Nucleus accumbens (tissue), 56 donors: ENCODE measurements at places on chromosomes 1 and 21.

- no peak for DNase-seq
These were observed 5.8 kb downstream of the PUSL1 start for GRCh38 chr1:1314237-1314586.

GRCh38 chr1:145871994-145872924 is 13.4 kb upstream of the PIAS3 start:
- peak; percentile 32 for DNase-seq

GRCh38 chr1:228100822-228101613 is 2.1 kb downstream of the C1orf35 start:
- no peak for DNase-seq

DNA sequence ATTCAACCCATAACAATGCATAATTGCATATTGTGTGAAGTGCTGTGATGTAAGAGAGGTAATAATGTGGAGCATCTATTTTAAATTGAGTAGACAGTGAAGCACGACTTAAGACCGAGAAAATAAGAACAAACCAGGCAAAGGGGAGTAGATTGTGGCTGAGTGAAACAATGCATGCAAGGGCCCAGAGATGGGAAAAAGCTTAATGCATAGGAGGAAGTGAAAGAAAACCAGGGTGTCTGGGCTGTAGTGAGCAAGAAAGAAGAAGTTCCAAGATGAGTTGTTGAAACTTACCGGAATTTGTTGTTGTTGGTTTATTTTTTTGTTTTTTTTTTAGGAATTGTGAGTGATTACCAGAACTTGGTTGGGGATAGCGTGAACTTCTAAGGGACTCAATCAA is 104.7 kb downstream of the SNX7 start:
- DNase-seq = no peak

DNA sequence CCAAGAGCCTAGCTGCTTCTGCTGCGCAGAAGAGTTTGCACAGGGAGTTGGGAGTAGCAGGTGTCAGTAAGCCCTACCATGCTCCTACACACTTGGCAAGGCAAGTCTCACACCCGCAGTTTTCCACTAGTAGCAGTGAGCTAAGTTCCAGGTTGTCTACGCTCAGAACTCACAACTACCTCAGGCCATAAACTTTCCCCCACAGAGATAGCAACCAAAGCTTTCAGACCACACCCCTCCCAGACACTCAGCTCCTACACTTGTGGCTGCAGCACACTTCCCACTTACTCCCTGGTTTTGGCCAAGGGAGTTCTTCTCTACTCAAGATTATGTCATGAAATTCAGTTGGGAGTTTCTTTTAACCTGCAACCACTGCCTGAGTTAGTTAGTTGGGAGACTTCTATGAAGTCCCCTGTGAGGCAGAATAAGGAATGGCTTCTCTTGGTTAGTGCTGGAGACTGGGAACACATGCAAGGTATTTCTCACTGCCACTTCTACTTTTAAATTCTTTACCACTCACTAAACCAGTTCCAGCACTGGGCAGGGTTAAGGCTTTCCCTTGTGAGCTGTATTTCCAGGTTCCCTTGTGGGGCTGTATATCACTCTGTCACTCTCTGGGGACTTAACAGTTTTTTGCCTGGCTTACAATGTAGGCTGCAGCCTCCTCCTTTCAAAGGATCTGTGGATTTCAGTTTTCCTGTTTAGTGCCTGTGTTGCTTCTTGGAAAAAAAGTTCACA is 18.3 kb upstream of the MAB21L3 start:
- DNase-seq = no peak

DNA sequence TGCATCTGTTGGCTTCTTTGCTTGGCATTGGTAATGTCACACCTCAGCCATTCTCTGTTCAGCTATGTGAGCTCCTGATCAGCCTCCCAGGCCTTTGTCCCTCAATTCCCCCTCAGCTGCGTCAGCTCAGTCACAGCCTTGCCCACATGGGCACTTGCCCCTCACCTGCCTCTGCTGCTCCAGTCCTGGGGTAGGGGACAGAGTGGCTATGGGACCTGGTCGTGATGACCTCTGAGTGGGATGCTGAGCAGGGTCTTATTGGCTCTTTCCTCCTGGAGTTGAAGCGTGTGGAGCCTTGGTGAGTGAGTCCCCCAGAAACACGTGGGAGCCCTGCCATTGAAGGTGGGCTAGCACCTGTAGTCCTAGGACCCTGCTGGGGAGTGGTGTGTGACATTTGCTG is 61.4 kb upstream of the TLR5 start:
- DNase-seq = no peak

GRCh38 chr1:30652152-30652841 is 71.1 kb downstream of the MATN1 start:
- no peak for DNase-seq

DNA sequence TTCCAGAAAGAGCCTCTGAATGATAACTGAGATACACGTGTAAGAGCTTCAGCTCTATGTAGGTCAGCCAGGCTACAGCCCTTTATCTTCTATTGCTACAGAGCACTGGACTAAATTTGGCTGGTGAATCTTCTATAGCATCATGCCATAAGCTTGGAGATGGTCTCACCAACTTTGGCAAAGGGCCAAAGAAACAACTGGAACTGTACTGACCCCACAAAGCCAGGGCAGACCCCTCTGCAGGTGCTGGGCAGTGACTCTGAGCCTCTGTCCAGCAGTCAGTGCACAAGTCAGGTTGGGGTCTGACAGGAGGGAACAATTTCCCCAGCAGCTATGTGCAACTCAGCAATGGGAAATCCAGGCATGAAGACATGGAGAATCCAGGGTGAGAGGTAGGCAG is 57.8 kb upstream of the NFASC start:
- no peak for DNase-seq

DNA sequence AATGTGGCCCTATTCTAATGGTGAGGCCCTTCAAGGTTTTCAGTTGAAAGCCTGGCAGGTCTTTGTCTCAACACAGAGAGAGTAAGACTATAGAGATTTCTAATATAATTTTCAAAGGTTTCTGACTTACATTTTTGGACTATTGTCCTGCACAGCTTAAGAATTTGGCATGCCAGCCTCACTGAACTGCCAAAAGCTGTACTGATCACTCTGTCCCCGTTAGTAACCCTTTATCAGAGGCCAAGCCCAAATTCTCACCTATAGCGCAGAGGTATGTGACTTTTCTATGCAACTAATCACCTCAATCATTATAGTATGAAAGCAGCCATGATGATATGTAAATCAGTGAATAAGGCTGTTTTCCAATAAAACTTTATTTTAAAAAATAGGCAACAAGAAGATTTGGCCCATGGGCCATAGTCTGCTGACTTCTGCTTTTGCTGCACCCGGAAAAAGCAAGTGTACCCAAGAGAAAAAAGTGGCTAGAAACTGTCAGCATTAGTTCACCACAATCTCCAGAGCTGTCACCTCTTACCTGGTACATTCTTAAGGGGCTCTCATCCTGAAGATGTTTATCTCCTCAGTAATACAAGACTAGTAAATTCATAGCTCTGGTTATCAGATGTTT is 85.4 kb downstream of the PIGK start:
- DNase-seq = no peak

DNA sequence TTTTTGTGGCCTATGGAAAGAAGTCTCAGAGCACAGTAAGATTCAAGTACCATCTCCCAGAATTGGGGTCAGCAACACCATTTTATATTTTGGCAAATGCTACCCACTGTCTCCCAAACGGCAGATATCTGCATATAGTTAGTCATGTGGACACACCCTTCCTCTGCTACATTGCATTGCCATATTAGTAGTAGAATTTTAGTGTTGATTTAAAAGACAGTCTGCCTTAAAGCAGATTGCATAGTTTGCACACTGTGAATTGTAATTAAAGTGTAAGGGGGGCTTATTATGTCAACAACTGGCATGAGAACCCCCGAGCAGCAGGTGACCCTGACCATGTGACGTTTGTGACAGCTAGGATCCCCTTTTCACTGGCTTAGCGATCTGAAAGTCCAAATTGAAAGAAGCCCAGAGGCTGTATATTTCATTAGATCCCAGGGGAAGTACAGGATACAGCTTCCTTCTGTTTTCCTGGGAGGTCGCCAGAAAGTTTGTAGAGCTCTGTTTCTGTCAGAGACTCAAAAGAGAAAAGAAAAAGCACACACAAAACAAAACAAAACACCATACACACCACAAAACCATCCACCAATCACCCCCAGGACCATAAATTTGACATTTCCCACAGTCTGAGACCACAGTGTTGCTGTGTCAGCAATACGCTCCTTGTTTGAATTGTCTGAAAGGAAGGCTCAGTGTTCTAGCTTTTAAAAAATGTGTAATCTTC is 172.4 kb downstream of the NFIA start:
- DNase-seq = no peak

- no peak for DNase-seq
These were observed 29.2 kb upstream of the OR2B11 start for GRCh38 chr1:247487057-247487456.

DNA sequence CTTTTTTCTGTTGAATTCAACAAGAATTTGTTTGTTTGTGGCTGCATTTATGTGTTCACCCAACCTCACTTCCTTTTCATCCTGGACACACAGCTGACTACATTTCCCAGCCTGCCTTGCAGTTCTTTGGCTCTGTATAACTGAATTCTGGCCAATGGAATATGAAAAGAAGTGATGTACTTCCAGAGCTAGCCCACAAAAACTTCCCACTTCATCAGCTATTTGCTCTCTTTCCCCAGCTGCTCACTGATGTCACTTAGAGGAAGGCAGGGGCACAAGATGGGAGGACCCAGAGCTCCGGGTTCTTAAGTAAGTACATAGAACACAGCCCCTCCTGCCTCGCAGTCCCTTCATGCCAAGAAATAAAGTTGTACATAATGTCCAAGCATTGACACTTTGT is 235.0 kb upstream of the FGGY start:
- no peak for DNase-seq

- DNase-seq = peak; percentile 50
These were observed 15.1 kb downstream of the KIAA1614 start for GRCh38 chr1:180927841-180928240.

GRCh38 chr1:150961756-150962155 is 12.9 kb downstream of the CERS2 start:
- no peak for DNase-seq

DNA sequence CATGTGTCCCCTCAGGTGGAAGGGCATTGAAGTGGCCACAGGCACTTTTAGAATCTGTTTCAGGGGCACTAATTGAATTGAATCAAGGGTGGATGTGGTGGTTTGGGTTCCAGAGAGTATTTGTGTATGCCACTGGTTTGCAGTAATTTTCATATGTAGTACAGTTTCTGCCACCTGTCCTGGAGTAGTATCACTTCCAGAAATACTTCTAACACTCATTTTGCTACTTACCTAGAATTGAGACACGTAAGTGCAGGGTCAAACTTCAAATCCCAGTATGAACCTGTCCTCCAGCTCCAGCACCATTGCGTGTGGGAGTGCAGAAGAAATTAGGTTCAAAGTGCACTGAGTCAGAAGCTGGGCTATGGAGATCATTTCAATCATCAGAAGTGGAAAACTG is 26.8 kb downstream of the RSPH1 start:
- no peak for DNase-seq

- DNase-seq = no peak
These were observed 90.2 kb downstream of the C4BPA start for GRCh38 chr1:207194197-207194596.

DNA sequence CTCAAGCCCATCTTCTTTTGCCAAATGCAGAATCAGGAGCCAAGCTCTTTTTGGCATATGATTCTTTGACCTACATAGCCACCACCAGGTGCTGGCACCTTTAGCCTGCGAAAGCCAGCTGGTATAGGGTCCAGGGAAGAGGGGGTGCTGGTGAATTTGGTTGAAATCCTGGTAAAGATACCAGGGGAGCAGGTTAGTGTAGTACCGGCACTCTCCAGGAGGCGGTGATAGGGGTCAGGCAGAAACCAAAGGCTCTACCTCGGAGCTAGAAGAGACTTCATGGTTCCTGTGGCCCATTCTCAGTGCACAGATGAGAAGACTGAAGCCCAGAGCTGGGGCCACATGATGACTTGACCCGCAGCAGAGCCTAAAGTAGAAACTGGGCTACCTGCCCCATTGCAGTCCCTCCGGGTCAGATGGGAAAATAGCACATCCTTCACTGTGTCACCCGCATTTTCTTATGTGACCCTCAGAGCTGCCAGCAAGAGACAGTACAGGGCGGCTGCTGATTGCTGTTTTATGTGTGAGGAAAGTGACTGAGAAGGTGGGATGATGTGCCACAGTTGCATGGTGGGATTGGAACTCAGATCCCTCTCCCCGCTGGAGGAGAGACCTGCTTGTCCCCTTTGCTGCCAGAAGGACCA is 36.0 kb upstream of the IL19 start:
- DNase-seq = no peak

DNA sequence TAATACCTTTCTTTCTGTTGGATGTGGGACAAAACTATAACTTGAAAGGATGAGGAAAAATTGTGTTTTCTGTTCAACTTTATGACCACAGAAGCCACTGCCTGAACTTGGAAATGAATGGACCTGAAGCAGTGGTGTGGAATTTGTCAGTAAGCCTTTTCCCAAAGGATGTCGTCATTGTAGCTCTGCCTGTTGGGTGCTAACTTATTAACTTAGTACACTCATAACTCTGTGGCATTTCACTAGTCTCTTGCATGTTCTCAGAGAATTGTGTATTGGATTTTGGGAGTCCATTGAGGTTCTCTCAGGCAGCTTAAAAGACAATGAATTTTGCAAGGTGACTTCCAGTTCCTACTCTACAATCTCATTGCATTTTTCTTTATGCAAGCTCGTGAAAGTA is 49.6 kb downstream of the KCNK2 start:
- no peak for DNase-seq

GRCh38 chr21:41207401-41208375 is 39.7 kb downstream of the BACE2 start:
- DNase-seq = no peak

- DNase-seq = no peak
These were observed 21.5 kb upstream of the RCAN3 start for GRCh38 chr1:24481101-24481500.

DNA sequence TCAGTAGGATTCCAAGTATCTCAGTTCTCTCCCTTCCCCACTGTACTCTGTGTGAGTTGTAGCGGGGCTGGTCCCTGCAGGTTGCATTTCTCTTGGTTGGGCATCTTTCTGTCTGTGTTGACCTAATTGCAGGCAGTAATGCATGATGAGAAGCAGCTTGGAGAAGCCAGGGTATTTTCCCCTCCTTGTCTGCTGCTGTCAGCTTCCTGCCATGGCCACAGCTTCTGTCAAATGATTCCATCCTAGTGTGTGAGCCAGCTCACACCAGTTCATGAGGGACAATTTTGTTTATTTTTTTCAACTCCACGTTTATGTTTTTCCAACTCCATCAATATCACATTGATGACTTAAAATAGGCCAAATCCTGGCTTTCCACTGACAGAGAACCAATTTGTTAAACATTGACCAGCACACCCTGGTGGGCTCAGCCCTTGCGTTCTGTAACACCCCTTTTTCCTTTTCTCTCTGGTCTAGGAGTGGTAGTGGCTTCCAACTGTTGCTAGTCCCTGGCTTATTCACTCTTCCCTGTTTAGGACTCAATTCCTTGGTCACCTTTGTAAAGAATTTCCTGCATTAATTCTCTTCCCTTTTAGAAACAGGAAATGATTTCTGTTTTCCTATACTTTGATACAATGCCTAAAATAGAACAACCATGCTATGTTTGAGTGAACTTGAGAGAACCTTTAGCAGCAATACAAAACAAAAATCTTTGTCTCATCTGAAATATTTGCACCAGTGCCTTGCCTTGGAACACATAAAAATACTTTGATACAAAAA is 44.9 kb upstream of the APOBEC4 start:
- no peak for DNase-seq

- DNase-seq = no peak
These were observed 28.3 kb upstream of the PKN2 start for GRCh38 chr1:88655685-88656299.
